ENCODE measurements at places on chromosomes 12 and 14.

DNA sequence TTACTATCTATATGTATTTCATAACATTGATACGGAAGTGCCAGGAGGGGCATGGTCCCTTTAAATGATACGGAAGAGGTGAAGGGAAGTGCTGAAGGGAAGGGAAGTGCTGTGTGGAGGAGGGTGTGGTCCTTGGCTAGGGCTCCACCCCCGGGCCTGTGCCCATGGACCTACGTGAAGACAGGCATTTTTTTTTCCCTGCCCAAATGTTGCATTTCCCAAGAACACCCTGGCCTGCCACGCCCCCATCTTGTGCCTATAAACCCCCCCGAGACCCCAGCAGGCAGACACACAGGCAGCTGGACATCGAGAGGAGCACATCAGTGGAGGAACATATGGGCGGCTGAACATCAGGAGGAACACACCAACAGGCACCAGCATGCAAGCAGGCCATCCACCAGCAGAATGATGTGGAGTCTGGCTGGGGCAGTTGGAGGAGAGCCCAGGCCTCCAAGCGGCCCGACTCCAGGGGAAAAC is 134.1 kb downstream of the SLC41A2 start:
- no peak for DNase-seq

DNA sequence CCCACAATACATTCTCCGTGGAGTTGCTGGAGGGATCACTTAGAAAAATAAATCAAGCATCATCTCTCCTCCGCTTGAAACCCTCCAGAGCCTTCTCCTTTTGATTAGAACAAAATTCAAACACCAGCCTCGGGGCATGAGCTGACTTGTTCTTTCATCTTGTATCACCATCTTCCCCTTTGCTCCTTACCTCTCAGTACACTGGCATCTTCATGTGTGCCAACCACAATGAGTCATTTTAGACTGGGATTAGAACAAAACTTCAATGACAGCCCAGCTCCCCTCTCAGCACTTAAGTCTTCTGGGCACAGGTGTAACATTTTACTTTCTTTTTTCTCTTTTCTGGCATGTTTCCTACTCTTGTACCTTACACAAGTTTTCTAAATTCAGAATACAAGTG is 1159.2 kb upstream of the TMEM132C start:
- DNase-seq = no peak

DNA sequence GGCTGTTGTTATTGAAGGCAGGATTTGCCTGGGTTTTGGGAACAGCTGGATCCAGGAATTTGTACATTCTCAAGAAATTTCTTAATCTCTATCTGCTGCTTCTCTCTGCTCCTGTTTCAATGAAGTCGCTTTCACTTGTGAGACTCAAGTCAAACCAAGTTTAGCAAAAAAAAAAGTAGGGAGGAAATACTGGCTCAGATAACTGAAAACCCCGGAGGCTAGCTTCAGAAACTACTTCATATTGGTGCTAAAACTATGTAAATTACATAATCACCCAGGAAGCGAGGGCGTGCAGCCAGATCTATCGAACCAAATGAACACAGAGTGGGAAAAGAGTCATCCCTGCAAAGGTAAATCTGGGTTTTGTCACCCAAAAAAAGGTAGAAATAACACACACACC is 68.3 kb upstream of the FICD start:
- DNase-seq = no peak

DNA sequence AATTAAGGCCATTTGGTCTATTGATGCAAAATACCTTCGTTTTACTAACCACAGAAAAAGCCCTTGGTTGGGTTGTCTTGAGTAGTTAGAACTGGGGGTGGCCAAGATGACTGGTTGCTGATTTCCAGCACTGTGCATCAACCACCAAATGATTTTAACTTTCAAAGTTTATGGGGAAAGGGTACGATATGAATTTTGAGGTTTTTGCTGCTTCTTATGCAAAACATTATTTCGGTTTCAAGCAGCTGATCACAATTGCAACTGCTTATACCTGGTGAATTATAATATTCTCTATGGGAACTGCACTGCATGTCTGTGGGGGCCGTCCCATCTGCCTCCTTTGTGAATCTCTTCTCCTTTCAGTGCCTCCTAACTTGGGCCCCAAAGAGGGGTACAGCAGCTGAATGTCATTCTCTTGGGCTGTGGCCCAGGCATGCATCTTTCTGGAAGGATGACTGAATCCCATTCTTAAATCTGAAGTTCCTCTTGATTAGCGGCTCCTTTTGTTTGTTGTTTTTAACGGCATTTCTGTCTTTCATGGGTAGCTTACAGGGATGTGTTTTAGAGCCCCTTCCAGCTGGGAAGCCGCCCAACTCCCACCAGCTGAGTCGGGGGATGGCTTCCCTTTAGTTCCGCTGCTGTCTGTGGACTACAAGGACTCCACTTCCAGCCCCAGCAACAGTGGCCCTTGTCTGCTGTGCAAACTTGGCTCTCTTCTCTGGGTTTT is 479.8 kb downstream of the ZFP36L1 start:
- DNase-seq = no peak

DNA sequence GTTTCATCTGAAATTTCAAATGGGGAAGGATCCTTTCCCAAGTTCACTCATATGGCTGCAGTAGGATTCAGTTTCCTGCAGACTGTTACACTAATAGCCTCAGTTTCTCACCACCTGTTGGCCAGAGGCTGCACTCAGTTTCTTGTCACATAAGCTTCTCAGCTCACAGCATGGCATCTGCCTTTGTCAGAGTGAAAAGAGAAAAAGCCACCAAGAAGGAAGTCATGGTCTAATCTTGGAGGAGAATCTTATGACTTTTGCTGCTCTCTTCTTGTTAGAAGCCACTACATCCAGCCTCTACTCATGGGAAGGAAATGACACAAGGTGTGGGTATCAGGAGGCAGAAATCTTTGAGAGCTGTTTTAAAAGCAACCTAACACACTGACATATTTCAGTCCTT is 39.4 kb upstream of the BTG1 start:
- no peak for DNase-seq

DNA sequence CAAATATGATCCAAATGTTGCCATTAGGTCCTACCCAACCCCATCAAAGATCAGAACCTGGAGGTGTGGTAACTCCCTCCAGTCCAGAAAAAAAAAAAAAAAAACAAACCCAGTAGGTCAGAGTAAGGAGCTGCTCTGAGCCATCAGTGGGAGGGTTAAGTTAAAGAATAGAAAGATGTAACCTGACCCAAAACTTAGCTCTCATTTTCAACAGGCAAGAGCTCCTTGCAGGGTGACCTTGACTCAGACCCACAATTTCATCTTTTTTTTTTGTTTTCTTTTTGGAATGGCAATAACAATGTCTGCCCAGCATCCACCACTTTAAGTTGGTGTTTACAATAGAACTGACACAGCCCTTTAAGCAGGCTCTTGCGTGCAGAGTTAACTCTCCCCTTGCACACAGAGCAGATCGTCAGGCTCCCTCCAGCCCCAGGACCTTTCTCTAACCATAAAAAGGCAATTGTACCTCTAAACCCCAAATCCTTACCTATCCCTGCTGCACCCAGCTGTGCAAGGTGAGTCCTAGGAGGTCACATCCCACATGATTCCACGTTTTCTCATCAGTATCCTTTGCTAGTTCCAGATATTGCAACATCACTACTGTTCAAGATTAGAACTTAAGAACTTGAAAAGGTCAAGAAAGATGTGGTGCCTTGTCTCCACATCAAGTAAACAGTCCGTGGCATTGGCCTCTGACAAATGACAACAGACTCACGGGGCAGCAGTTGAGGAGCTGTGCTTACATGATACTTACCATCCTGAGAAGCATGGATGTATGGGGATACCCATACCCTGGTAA is 178.6 kb upstream of the EEA1 start:
- DNase-seq = no peak

GRCh38 chr12:43281563-43281962 is 270.4 kb downstream of the ADAMTS20 start:
- no peak for DNase-seq
